ENCODE measurements at places on chromosomes 13 and 19. TPM values are rescaled to one million over a fixed set of nuclear protein-coding genes. Genes with fewer than 3 reads are reported as not detected.

The PSG11 gene
- 0.21 TPM for total RNA-seq

The TNFSF13B gene
- total RNA-seq = 0.30 TPM

The PEAK3 gene
- not detected for total RNA-seq

The ZNF418 gene
- 0.63 TPM for total RNA-seq

The SIGLEC12 gene
- total RNA-seq = not detected

The BCAM gene
- 5.8 TPM for total RNA-seq

The IFI30 gene
- 9.3 TPM for total RNA-seq

The SDHAF1 gene
- 13.4 TPM for total RNA-seq

The IL4I1 gene
- 0.48 TPM for total RNA-seq

The WTIP gene
- total RNA-seq = 37.8 TPM

The RXFP2 gene
- total RNA-seq = not detected

The CYP2F1 gene
- not detected for total RNA-seq

The FUT1 gene
- total RNA-seq = 0.05 TPM

The STOML3 gene
- not detected for total RNA-seq

The PRRG2 gene
- 0.85 TPM for total RNA-seq

The MCF2L gene
- total RNA-seq = not detected

The CCDC194 gene
- total RNA-seq = not detected

The GZMM gene
- not detected for total RNA-seq

The CSNK1G2 gene
- 44.8 TPM for total RNA-seq

The VSTM1 gene
- total RNA-seq = not detected

The ZAR1L gene
- total RNA-seq = not detected

The SERTM1 gene
- total RNA-seq = not detected

The GJA3 gene
- total RNA-seq = 0.04 TPM
